Stimulated activated CD4-positive, alpha-beta T cell treated with anti-CD3 and anti-CD28 coated beads, TNF-alpha, amount 100 ng/mL, for 24 hours (primary cell): ENCODE measurements at places on chromosomes 1 and 21.

DNA sequence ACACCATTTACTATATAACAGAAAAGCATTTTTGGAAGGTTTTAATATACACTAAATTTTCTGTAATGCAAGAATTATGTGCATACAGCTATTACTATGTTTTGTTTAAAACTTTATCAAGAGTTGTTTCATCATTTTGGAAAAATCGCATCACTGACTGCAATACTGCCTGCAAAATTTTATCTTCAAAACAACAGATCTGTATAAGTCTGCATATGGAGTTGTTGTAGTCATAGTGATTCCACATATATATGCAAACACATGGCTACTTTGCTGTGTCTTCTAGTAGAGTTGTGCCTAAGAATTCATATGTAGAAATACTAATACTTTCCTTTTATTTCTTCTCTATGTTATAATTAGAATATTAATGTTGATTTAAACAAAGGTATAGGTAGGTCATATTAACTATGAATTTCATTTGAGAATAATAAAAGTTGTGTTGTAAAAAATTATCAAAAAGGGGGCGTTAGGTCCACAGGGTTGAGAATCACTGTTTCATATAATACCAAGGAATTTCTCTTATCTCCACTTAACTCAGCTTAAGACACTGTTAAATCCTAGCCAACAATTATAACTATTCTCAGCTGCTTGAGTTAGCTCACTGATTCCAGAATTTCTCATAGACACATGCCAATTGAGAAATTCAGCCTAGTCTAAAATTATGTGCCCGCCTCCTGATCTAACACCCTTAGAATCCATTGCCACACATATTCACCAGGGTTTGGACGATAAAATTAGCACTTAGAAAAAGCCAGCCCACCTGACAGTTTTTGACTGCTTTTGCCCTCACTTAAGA lies 22.9 kb upstream of the LAMC1 start:
- DNase-seq = no peak

DNA sequence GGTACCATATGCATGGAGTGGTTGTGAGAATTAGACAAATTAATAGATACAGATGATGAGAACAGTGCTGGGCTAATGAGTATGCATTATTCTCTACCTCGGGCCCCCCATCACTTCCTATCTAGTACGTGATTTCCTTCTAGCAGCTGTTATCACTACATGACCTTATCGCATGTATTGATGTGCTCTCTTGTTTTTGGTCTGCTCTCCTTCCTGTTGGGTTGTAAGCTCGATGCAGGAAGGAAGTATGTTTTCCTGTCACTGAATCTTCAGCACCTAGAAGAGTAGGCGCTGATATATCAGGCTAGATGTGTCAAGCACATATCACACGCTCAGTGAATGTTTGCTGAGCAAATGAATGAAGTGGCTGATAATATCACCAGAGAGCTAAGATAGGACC lies 43.9 kb upstream of the IFNAR2 start:
- DNase-seq = no peak

DNA sequence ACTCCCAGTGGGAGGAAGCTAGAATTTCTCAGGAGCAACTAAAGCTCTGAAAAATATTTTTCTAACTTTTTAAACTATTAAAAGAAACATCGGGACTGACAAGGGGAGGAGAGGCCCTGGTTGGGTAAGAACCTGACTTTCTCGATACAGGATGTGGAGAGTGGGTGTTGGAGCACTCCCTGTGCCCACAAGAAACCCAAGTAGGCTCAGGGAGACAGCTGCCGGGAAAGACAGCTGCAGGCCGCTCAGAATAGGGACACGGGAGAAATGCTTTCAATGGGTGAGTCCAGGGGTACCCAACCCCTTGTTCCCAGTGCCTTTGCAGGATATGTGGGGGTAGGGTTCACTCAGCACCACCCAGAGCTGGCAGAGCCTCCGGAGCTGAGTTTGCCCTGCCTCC lies 43.6 kb downstream of the PLEKHA6 start:
- DNase-seq = no peak

GRCh38 chr1:32487182-32487581 lies 22.3 kb downstream of the ZBTB8B start:
- DNase-seq = no peak

- DNase-seq = no peak
These were observed 682.9 kb upstream of the ADAMTS5 start for GRCh38 chr21:27649762-27650161.

GRCh38 chr21:16085421-16085820 lies 355.6 kb downstream of the USP25 start:
- no peak for DNase-seq

DNA sequence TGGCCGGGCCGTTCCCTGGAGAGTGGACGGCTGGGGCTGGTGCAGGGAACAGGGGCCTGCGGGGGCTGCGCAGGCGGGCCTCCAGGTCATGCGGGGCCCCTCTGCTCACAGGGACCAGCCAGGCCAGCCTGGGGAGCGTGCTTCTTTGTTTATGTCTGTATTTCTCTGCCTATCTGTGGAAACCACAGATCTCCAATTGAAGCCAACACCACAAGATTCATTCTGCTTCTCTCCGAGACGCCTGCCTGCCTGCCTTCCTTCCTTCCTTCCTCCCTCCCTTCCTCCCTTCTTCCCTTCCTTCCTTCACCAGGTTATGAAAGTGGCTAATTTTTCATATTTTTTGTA lies 39.9 kb upstream of the HMGN1 start:
- DNase-seq = no peak
